B cell (primary cell): ENCODE measurements at places on chromosomes 4 and X. TPM values are rescaled to one million over a fixed set of nuclear protein-coding genes. Genes with fewer than 3 reads are reported as not detected.
A peak's percentile ranks its signal among the peaks of the same experiment; 100 is the strongest.

DNA sequence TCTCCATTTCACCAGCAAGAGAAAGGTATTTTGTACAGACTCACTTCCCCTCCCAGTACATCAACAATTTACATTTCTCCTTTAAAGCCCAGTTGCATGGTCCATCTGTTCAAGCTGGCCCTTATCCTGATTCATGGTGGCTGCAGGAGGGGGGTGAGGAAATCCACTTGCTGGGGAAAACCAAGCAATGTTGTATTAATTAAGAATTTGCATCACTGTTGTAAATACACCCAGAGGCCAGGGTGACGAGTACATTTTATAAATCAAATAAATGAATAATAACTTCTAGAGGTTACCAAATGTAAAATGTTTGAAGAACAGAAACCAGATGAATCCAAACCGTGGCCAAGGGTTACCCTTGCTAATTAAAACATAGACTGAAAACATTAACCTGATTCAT is 395.9 kb upstream of the INTU start:
- DNase-seq: no peak

DNA sequence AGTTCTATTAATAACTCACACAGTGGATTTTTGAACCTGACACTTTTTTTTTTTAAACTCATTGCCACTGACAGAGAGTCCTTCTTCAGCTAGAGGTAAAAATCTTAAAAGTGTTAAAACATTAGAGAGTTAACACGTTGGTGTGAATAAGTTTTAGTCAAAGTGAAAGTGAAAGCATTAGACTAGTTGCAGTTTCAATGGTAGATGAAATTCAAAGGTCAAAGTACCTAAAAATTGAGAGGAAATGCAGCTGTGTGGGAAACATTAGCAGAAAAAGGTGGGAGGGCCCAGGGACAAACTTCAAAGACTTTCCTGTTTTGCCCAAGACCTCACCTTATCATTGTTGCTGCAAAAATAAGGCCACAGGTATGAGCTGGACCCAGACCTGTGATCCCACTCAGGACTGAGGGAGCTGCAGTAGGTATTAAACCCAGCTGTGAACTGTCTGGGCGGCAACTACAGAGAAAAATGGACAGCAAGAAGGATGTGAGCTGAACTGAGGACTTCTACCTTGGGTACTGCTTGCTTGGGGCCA is 17.6 kb upstream of the GABRA4 start:
- no peak for DNase-seq

- no peak for DNase-seq
Measured at GRCh38 chr4:37389366-37389765, 144.8 kb downstream of the NWD2 start.

DNA sequence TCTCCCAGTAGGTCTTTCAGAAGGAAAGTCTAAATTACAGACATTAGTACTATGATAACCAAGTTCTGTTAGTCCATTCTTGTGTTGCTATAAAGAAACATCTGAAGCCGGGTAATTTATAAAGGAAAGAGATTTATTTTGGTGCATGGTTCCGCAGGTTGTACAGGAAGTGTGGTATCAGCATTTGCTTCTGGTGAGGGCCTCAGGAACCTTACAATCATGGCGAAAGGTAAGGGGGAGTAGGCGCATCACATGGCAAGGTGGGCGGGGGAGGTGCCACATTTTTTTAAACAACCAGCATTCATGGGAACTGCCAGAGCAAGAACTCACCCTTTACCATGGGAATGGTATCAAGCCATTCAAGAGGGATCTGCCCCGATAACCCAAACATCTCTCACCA is 26.2 kb upstream of the USP46 start:
- DNase-seq: no peak

DNA sequence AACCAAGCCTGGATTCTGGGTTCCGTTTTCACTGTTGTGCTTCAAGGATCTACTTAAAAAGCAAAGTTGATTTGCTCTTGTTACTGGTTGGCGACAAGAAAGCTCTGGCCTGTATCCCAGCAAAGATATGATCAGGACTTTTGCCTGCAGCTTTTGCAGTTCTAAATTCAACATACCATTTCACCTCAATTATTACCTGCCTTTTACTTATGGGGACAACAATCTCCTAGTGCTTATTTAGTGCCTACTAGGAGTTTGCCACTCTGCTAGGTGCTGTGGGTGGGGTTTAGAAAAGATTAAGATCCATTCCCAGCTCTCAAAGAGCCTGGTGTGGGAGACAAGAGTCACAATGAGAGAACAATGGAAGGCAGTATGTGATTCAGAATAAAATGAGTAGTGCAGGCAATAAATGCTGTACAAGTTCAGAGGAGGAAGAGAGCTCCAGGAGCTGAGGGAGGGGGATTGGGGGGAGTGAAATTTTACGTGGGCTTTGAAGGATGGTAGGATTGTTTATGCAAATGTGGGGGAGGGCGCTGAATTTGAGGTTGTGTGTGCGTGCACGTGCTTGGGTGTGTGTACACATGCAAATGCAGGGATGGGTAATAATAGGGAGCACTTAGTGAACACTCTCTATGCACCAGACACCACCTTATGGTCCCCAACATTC is 5.0 kb upstream of the TMEM164 start:
- DNase-seq: no peak

GRCh38 chr4:15376145-15376544 is 51.7 kb upstream of the C1QTNF7 start:
- DNase-seq: peak; percentile 9

SLC6A8 gene
- 1.8 and 2.9 TPM in 2 replicates for total RNA-seq

CT45A5 gene
- total RNA-seq: not detected in 2 replicates

EXOC1L gene
- not detected in 2 replicates for total RNA-seq

TMEM154 gene
- total RNA-seq: 96.6 and 99.1 TPM in 2 replicates
